ENCODE measurements at places on chromosomes 3 and 15. TPM values are rescaled to one million over a fixed set of nuclear protein-coding genes. Genes with fewer than 3 reads are reported as not detected.

GRCh38 chr15:95371664-95372063 lies 958.8 kb upstream of the NR2F2 start:
- no peaks in the 10 kb centered on the region for H3K36me3 ChIP-seq
- H3K27me3 ChIP-seq = no peaks in the 10 kb centered on the region
- no peak for DNase-seq
- no peak overlapping the region for H3K27ac ChIP-seq
- no peak overlapping the region for H3K4me3 ChIP-seq

- no peak overlapping the region for H3K27ac ChIP-seq
- peaks cover 10% of the 10 kb centered on the region for H3K4me1 ChIP-seq
- peaks cover 63% of the 10 kb centered on the region for H3K36me3 ChIP-seq
- no peak overlapping the region for H3K4me3 ChIP-seq
Measured at GRCh38 chr15:92958105-92958504, 58.0 kb downstream of the CHD2 start.

- H3K27ac ChIP-seq = no peak overlapping the region
- no peak overlapping the region for H3K4me3 ChIP-seq
- no peak for DNase-seq
- H3K27me3 ChIP-seq = no peaks in the 10 kb centered on the region
- H3K36me3 ChIP-seq = no peaks in the 10 kb centered on the region
- H3K4me1 ChIP-seq = peaks cover 7% of the 10 kb centered on the region
Measured at GRCh38 chr15:68330901-68331300, 53.4 kb downstream of the FEM1B start.

GRCh38 chr15:73799466-73799865 lies 46.3 kb upstream of the INSYN1 start:
- H3K4me3 ChIP-seq = no peak overlapping the region
- H3K4me1 ChIP-seq = no peaks in the 10 kb centered on the region
- DNase-seq = no peak
- no peak overlapping the region for H3K27ac ChIP-seq
- H3K27me3 ChIP-seq = no peaks in the 10 kb centered on the region

GRCh38 chr3:49339581-49339940 lies 292 bp downstream of the USP4 start:
- H3K27ac ChIP-seq = peak overlapping the region; percentile 98
- no peaks in the 10 kb centered on the region for H3K27me3 ChIP-seq
- H3K4me3 ChIP-seq = peak overlapping the region; percentile 84
- peaks cover 38% of the 10 kb centered on the region for H3K4me1 ChIP-seq

DNA sequence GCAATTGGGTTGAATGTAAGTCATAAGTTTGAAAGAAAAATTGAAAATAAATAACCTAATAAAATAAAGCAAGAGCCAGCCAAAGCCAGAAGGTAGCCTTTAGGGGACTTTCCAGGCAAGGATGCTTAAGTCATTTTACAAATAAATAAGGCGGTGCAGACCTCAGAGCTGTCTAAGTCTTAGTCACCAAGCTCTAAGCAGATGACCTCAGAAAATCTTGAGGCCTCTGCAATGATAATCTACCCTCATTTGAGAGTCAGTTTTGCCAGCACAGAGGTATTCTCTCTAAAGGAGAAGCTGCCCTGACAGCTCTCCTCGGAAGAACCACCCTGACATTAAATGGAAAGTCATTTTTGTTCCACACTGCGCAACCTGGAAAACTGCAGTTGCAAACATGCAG lies 113.9 kb downstream of the OXNAD1 start:
- H3K4me1 ChIP-seq = peaks cover 56% of the 10 kb centered on the region
- no peak overlapping the region for H3K27ac ChIP-seq
- no peak for DNase-seq

DNA sequence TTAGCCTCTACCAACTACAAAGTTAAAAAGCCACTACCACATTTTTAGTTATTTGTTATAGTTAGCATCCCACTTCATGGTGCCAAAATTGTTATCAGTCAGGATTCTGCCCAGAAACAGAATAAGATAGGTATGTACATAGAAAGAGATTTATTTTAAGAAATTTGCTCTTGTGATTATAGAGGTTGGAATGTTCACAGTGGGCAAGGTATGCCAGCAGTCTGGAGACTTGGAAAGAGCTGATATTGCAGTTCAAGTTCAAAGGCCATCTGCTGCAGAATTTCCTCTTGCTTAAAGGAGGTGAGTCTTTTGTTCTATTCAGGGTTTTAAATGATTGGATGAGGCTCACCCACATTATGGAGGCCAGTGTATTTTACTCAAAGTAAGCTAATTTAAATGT lies 143.8 kb upstream of the POU1F1 start:
- H3K36me3 ChIP-seq = no peaks in the 10 kb centered on the region
- no peaks in the 10 kb centered on the region for H3K27me3 ChIP-seq
- DNase-seq = no peak

DNA sequence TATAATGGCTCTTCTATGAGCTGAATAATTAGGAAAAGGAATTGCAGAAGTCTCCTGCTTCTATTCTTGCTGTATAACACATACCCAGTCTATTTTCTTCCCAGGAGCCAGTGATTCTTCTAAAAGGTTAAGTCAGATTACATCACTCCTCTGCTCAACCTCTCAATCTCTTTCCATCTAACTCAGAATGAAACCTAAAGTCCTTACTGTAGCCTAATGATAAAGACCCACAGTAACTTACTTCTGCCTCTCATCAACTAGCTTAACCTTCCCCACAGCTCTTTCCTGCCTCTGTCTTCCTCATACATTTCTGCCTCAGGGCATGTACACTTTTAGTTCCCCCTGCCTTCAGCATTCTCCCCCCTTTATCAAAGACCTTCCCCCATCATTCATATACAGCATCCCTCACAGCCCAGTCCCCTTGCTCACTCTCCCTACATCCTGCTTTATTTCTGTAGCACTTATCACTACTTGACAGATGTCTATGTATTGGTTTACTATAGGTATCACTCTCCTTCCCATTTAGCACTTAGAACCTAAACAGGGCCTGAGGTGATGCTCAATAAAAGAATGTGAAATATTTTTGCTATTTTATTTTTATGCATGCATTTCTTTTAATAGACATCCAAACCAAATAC lies 28.5 kb upstream of the CMTM6 start:
- no peaks in the 10 kb centered on the region for H3K4me1 ChIP-seq
- H3K27ac ChIP-seq = no peak overlapping the region
- no peak for DNase-seq
- no peak overlapping the region for H3K4me3 ChIP-seq

DNA sequence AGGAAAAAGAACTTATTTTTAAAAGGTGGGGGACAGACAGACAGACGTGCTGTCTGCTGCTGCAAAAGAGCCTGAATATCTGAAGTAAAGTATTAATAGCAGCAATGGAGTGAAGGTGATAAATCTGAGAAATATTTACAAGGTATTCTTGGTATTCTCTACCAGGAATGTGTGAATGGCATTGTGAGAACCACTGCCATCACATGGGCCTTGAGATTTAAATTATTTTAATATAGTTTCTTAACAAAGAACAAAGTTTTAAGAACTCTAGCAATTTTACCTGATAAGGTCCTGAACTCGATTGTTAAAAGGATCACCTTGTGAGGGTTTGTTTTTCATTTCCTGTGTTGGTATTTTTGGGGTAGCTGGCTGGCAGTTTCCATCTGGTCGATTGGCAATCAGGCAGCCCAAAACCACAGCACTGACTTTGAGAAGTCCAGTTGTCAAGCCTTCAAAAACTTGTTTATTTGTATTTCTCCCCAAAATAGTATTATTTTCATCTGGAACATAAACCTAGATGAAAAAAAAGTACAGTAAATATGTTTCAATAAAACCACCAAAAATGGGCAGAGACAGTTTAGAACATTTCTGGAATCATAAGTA lies 97.3 kb downstream of the ISL2 start:
- H3K4me3 ChIP-seq = no peak overlapping the region
- no peaks in the 10 kb centered on the region for H3K4me1 ChIP-seq
- H3K27ac ChIP-seq = no peak overlapping the region
- H3K36me3 ChIP-seq = no peaks in the 10 kb centered on the region

- no peaks in the 10 kb centered on the region for H3K4me1 ChIP-seq
- no peaks in the 10 kb centered on the region for H3K27me3 ChIP-seq
- no peak for DNase-seq
- H3K36me3 ChIP-seq = no peaks in the 10 kb centered on the region
- H3K4me3 ChIP-seq = no peak overlapping the region
Measured at GRCh38 chr3:151383111-151383510, 1.4 kb downstream of the P2RY12 start.

- no peaks in the 10 kb centered on the region for H3K4me1 ChIP-seq
- no peak for DNase-seq
- no peak overlapping the region for H3K27ac ChIP-seq
- H3K4me3 ChIP-seq = no peak overlapping the region
Measured at GRCh38 chr15:67976506-67977073, 77.5 kb upstream of the PIAS1 start.

DNA sequence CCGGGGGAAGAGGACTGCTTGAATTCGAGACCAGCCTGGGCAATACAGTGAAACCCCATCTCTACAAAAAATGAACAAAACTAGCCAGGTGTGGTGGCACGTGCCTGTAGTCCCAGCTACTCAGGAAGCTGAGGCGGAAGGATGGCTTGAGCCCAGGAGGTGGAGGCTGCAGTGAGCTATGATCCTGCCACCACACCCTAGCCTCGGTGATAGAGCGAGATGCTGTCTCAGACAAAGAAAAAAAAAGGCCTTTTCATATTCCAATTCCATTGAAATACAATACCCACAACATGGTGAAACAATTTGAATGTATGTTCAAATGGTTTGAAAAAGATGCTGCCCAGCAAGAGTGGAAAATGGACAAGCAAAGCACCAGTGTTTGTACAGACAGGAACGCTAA lies 61.8 kb upstream of the ZNF148 start:
- no peaks in the 10 kb centered on the region for H3K27me3 ChIP-seq
- DNase-seq = no peak
- H3K27ac ChIP-seq = no peak overlapping the region
- no peaks in the 10 kb centered on the region for H3K4me1 ChIP-seq

DNA sequence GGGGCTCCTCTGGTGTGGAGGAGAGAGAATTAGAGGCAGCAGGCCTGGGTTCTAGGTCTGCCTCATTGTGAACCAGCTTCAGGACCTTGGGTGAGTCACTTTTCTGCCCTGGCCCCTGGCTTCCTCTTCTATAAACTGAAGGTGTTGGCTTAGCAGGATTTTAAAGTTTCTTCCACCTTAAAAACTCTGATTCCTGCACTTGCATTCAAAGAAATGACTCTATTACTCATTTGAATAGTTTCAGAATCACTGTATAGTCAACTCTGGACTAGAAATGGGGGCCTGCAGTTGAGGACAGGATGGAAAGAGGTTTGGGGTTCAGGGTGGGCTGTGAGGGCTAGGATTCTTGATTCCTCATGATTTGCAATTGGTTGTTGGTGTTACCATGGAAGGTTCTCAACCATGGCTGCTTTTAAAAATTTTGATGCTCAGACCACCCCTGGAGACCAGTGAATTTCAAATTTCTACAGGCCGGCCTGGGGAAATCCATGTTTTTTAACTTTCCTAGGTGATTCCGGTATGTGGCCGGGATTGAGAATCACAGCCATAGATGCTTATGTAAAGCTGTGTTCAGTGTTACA lies 19.9 kb downstream of the SMAD3 start:
- no peaks in the 10 kb centered on the region for H3K27me3 ChIP-seq
- H3K36me3 ChIP-seq = no peaks in the 10 kb centered on the region
- no peak overlapping the region for H3K27ac ChIP-seq
- DNase-seq = no peak
- H3K4me1 ChIP-seq = peaks cover 91% of the 10 kb centered on the region
- no peak overlapping the region for H3K4me3 ChIP-seq

DNA sequence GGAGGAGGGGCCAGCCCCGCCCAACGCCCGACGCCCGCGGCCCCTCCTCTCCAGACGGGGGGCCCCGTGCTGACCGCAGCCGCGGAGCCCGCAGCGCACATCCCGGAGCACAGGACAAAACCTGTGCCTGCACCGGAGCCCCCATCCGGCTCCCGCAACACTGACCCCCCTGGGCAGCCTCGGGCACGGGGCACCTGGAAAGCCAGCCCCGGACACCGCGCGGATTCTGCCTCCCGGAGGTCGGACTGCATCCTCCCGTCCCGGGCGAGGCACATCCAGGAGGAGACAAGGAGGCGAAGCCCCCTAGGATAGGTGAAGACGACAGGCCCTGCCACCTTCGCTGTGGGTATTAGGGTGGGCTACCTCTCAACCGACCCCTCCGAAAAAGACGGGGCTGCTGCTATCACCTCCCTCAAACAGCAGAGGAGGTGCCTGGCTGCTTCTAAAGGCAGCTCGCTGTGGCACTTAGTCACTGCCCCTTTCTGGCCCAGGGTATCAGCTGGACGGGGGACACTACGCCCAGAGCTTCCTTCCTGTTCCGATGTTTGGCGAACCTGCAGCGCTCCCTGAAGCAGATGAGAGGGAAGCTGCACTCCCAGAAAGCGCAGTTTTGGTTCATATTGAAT lies 10.6 kb downstream of the XXYLT1 start:
- H3K27me3 ChIP-seq = no peaks in the 10 kb centered on the region
- DNase-seq = no peak

- no peak for DNase-seq
- no peaks in the 10 kb centered on the region for H3K4me1 ChIP-seq
- H3K36me3 ChIP-seq = no peaks in the 10 kb centered on the region
- no peaks in the 10 kb centered on the region for H3K27me3 ChIP-seq
- H3K4me3 ChIP-seq = no peak overlapping the region
Measured at GRCh38 chr3:62755285-62755684, 119.9 kb downstream of the CADPS start.

GRCh38 chr3:194298331-194299227 lies 52.5 kb downstream of the CPN2 start:
- H3K27me3 ChIP-seq = peaks cover 5% of the 10 kb centered on the region
- H3K36me3 ChIP-seq = no peaks in the 10 kb centered on the region
- no peak overlapping the region for H3K4me3 ChIP-seq
- H3K4me1 ChIP-seq = peaks cover 5% of the 10 kb centered on the region
- no peak overlapping the region for H3K27ac ChIP-seq

- no peak overlapping the region for H3K27ac ChIP-seq
- DNase-seq = no peak
- H3K4me3 ChIP-seq = no peak overlapping the region
- no peaks in the 10 kb centered on the region for H3K27me3 ChIP-seq
- no peaks in the 10 kb centered on the region for H3K4me1 ChIP-seq
- H3K36me3 ChIP-seq = no peaks in the 10 kb centered on the region
Measured at GRCh38 chr3:144482876-144483275, 511.3 kb downstream of the DIPK2A start.

Gene RARRES1
- total RNA-seq = not detected

Gene MASP1
- not detected for total RNA-seq

Gene ZMAT3
- total RNA-seq = 16.3 TPM

Gene MYRIP
- not detected for total RNA-seq

Gene KLHDC8B
- 4.1 TPM for total RNA-seq

Gene STAB1
- total RNA-seq = 9.7 TPM

Gene DPPA2
- not detected for total RNA-seq

Gene EFCC1
- total RNA-seq = 0.11 TPM

Gene DOCK3
- 2.0 TPM for total RNA-seq
